ENCODE measurements at places on chromosomes 5 and 9. TPM values are rescaled to one million over a fixed set of nuclear protein-coding genes. Genes with fewer than 3 reads are reported as not detected.

FOXD4L5 gene
- total RNA-seq = not detected

TNFSF8 gene
- not detected for total RNA-seq

DNA sequence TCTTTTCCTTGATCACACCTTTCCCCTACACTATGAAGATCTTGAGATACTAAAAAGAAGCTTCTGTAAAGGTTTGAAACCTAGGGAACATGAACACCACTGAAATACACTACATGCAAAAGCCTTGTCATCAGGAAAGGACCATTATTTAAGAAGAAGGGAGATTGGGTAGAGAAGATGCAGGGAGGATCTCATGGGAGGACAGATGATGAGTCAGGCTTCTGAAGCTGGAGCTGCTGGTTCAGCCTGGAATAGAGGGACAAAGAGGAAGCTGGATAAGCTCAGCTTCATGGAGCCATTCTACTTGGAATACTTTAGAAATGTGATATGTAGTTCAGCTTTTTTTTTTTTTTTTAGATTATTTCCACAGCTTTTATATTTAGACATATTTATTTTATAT is 169.8 kb downstream of the MAN2A1 start:
- no peak overlapping the region for H3K4me3 ChIP-seq
- DNase-seq = peak; percentile 37
- H3K4me1 ChIP-seq = peaks cover 13% of the 10 kb centered on the region
- no peak overlapping the region for H3K27ac ChIP-seq
- H3K36me3 ChIP-seq = peaks cover 23% of the 10 kb centered on the region

DNA sequence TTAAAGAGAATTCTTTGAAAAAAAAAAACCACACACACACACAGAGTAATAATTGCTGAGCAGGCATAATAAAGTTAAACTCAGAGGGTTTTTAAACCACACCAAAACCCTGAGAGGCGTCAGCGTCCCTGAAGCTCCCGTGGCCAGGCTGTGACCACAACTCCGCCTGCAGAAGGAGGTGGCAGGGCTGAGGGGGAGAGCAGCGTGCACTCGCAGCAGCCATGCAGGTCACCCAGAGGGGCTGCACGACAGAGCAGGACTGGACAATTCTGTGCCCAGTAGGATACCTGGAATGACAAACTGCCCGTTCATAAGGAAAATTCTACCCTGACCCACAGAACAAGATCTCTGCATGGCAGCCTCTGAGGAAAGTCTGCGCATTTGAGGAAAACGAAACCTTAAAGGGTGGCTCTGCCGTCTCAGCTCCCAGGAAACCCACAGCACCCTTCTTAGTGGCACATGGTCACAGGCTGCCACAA is 44.0 kb downstream of the ROR2 start:
- H3K4me3 ChIP-seq = no peak overlapping the region
- H3K27ac ChIP-seq = no peak overlapping the region
- H3K36me3 ChIP-seq = no peaks in the 10 kb centered on the region
- H3K27me3 ChIP-seq = no peaks in the 10 kb centered on the region
- H3K4me1 ChIP-seq = peaks cover 5% of the 10 kb centered on the region

- H3K4me3 ChIP-seq = no peak overlapping the region
- no peaks in the 10 kb centered on the region for H3K27me3 ChIP-seq
- no peaks in the 10 kb centered on the region for H3K4me1 ChIP-seq
- H3K36me3 ChIP-seq = no peaks in the 10 kb centered on the region
Observed at GRCh38 chr5:34439601-34440000, 216.5 kb upstream of the RAI14 start.

- DNase-seq = no peak
- no peak overlapping the region for H3K4me3 ChIP-seq
- no peaks in the 10 kb centered on the region for H3K36me3 ChIP-seq
- H3K27me3 ChIP-seq = no peaks in the 10 kb centered on the region
- H3K27ac ChIP-seq = no peak overlapping the region
Observed at GRCh38 chr9:127698386-127698785, 8.4 kb upstream of the CFAP157 start.

SDHA gene
- 71.5 TPM for total RNA-seq

DNA sequence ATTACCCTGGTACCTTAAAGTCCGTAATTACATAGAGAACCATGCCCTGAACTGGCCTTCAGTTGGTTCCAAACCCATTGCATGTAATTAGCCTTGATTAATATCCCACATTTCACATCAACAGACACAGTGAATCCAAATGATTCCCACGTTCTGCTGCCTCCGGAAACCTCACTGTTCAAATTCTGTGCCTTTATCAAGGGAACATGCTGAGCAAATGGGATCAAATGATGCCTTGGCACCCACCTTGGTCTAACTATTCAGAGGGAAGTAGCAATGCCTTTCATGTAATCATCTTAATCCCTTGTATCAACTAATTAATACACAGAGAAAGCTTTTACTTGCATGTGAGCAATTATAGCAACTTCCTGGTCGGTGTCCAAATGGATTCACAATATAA is 100.6 kb downstream of the EFNA5 start:
- H3K4me1 ChIP-seq = peaks cover 4% of the 10 kb centered on the region
- H3K27ac ChIP-seq = no peak overlapping the region

DNA sequence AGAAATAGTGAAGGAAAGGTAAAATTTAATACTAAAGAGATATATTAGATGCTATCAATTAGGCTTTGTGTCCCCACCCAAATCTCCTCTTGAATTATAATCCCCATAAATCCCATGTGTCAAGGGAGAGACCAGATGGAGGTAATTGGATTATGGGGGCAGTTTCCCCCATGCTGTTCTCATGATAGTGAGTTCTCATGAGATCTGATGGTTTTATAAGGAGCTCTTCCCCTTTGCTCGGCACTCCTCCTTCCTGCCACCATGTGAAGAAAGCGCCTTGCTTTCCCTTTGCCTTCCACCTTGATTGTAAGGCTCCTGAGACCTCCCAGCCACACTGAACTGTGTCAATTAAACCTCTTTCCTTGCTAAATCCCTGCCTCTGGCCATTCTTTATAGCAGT is 697.0 kb upstream of the RGMB start:
- H3K36me3 ChIP-seq = no peaks in the 10 kb centered on the region
- H3K27me3 ChIP-seq = no peaks in the 10 kb centered on the region
- no peak for DNase-seq
- no peaks in the 10 kb centered on the region for H3K4me1 ChIP-seq
- H3K27ac ChIP-seq = no peak overlapping the region

SLC6A7 gene
- total RNA-seq = not detected

GRCh38 chr9:7375013-7375511 is 424.5 kb downstream of the DMAC1 start:
- H3K4me1 ChIP-seq = no peaks in the 10 kb centered on the region
- no peak overlapping the region for H3K27ac ChIP-seq
- no peaks in the 10 kb centered on the region for H3K36me3 ChIP-seq
- H3K27me3 ChIP-seq = no peaks in the 10 kb centered on the region
- H3K4me3 ChIP-seq = no peak overlapping the region

- H3K27me3 ChIP-seq = no peaks in the 10 kb centered on the region
- H3K27ac ChIP-seq = peak within 1 kb of the TSS; percentile 23
- peak; percentile 95 for DNase-seq
- H3K4me1 ChIP-seq = peaks cover 8% of the 10 kb centered on the region
- no peaks in the 10 kb centered on the region for H3K36me3 ChIP-seq
- H3K4me3 ChIP-seq = peak within 1 kb of the TSS; percentile 78
Observed at GRCh38 chr9:137277329-137278041, at the start of gene TOR4A. Gene TOR4A (plus strand): TSS chr9:137277726. CDS start chr9:137278690, 964 bp downstream.

DNA sequence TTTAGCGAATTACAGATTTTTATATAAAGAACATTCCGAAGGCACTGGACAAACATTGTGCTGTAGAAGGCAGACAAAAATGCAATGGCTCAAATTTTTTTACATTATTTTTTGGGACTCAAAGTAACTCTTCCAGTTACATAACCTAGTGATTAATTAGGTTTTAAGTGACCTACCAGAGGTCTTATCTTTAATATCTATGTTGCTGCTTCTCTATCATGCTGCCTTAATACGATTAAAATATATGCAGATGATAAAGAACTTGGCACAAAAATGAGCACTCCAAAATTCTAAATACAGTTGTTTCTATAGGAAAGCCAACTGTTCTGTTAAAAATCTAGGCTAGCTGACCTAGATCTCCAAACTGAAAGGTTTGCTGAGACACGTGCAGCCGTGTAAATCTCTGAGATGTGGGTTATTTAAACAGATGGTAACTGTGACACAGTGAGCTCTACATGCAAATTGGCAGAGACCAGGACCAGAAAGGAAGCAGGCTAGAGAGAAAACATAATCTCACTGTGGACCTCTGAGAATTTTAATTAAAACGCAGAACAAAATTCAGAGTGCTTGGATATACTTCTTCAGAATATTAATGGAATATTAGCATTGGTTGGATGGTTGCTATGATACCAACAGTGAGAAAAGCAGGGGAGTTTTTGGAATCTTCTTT is 56.2 kb downstream of the CAMK4 start:
- no peaks in the 10 kb centered on the region for H3K27me3 ChIP-seq
- no peak overlapping the region for H3K27ac ChIP-seq
- no peak overlapping the region for H3K4me3 ChIP-seq
- no peaks in the 10 kb centered on the region for H3K4me1 ChIP-seq

SH3RF2 gene
- total RNA-seq = not detected

DCAF12 gene
- total RNA-seq = 22.2 TPM

DNA sequence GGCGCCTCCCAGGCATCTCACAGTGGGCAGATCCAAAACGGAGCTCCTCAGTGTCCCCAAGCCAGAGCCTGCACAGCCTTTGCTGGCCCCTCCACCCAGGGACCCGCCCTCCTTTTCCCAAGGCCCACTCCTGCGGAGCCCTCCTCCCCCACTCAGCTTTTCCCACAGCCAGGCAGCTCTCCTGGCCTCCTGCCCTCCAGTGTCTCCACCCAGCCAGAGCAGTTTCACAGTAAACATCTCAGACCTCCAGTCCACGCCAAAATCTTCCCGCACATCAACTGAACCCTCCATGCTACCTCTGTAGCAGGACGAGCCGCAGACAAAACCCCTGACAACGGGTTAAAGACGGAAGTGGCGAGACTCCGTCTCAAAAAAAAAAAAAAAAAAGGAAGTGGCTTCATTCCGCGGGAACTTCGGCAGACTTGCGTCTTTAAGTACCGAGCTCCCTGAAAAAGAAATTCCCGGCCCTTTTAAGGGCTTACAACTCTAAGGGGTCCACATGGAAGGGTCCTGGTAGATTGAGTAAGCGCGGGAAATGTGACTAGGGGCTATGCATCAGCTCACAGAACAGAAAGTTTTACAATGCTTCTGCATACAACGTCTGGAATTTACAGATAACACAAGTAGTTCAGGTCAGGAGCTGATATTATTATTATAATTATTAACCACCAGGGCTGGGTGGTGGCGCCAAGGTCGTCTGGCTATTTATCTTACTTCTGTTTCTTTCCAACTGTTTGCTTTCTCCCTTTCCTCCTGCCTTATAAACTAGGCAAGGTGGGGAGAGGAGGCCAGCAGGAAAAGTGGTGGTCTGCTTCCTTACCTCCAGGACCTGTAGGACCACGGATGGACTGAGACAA is 11.4 kb upstream of the GRIN1 start:
- H3K27ac ChIP-seq = no peak overlapping the region
- no peaks in the 10 kb centered on the region for H3K27me3 ChIP-seq
- peak overlapping the region; percentile 55 for H3K4me3 ChIP-seq
- DNase-seq = peak; percentile 41
- no peaks in the 10 kb centered on the region for H3K36me3 ChIP-seq
- H3K4me1 ChIP-seq = peaks cover 22% of the 10 kb centered on the region

UBTD2 gene
- 41.4 TPM for total RNA-seq

CMYA5 gene
- 0.97 TPM for total RNA-seq

GRCh38 chr5:159178978-159179377 is 30.4 kb downstream of the RNF145 start:
- DNase-seq = peak; percentile 99
- peak overlapping the region; percentile 96 for H3K27ac ChIP-seq
- no peaks in the 10 kb centered on the region for H3K27me3 ChIP-seq
- H3K36me3 ChIP-seq = peaks cover 32% of the 10 kb centered on the region

GRCh38 chr5:91875196-91875779 is 492.2 kb upstream of the ARRDC3 start:
- H3K4me3 ChIP-seq = no peak overlapping the region
- no peaks in the 10 kb centered on the region for H3K36me3 ChIP-seq
- no peak overlapping the region for H3K27ac ChIP-seq

SOX30 gene
- total RNA-seq = not detected

GRCh38 chr9:137199411-137200121 is 975 bp downstream of the TPRN start:
- H3K4me1 ChIP-seq = peaks cover 20% of the 10 kb centered on the region
- peak overlapping the region; percentile 66 for H3K4me3 ChIP-seq
- H3K27ac ChIP-seq = no peak overlapping the region
- H3K27me3 ChIP-seq = no peaks in the 10 kb centered on the region
- DNase-seq = peak; percentile 28

DNA sequence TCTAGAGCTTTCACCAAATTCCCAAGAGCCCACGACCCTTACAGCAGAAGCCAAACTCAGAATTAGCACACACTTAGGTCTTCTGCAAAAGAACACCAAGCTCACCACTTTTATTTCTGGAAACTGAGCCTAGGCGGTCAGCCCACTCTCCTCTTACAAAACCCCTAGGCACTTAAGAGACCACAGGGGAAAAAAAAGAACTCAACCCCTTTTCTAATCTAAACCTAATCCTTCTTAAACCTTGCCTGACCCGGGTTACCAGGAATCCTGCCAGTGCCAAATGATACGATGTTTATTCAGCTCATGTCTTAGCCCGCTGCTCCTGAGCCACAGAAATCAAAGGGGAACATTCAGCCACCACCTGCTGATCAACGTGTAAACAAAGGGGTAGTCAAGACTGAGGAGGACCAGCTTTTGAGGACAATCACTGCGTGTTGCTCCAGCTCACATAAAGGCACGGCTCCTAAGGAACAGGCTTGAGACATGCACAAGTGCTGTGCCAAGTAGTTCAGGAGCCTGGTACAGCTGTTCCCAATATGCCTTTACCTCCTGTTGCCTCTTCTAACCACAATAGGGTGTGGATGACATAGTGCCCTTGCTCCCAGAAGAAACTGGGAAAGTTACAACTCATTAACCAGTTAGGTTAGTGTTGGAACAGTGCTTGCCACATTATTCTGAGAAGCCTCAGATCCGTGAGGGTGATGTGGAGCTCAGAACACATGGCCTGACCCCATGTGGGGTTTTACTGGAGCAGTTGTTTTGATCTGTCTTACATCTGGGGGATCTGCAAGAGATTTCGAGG is 49.3 kb downstream of the ZFAND5 start:
- no peaks in the 10 kb centered on the region for H3K36me3 ChIP-seq
- H3K4me1 ChIP-seq = peaks cover 19% of the 10 kb centered on the region
- peak; percentile 74 for DNase-seq
- no peak overlapping the region for H3K27ac ChIP-seq
- H3K27me3 ChIP-seq = no peaks in the 10 kb centered on the region
- peak overlapping the region; percentile 38 for H3K4me3 ChIP-seq

DNA sequence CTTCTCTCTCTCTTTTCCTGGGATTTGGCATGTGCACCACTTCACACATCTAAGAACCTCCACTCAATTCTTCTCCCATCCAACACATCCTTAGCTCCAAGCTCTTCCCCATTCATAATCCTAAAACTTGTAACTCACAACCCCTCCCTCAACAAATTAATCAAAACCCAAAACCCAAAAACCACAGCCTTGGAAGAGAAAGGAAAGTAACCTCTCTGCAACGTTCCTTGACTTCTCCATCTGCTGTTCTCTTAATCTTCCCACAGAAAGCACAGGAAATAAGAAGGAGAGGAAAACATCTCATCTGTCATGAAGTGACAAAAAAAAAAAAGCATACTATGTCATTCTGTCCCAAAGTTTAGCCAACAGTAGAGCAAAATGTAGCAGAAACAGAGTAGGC is 66.2 kb downstream of the DRD1 start:
- no peaks in the 10 kb centered on the region for H3K36me3 ChIP-seq
- H3K27ac ChIP-seq = no peak overlapping the region
- H3K27me3 ChIP-seq = no peaks in the 10 kb centered on the region
- no peaks in the 10 kb centered on the region for H3K4me1 ChIP-seq
- H3K4me3 ChIP-seq = no peak overlapping the region

XPA gene
- 8.0 TPM for total RNA-seq

Measured in GM23248 (cell line).